ENCODE measurements at places on chromosomes 2 and 18.

GRCh38 chr2:100253786-100254185, 68.5 kb downstream of the LONRF2 start:
- DNase-seq: no peak

DNA sequence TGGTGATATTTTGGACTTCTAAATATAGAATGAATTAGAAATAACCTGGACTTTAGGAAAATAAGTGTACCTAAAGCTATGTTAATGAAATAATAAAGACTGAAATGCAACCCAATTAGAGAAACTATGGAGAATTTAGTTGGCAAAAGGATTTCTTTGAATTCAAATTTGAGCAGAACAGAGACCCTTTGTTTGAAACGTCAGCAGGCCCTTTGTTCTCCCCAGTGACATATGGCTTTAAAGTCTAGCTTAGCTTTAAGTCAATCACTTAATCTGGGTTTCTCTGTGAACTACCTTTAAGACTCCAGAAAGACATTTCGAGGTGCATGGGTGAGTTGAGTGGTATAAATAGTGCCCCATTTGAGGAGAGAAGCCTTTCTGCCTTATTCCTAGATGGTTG, 130.5 kb upstream of the CREB1 start:
- DNase-seq: no peak

- DNase-seq: no peak
Measured at GRCh38 chr2:46651363-46652099, 172.2 kb downstream of the TMEM247 start.

- no peak for DNase-seq
Measured at GRCh38 chr2:62966991-62967390, 83.6 kb upstream of the OTX1 start.

GRCh38 chr2:207274530-207275189, 108.9 kb upstream of the KLF7 start:
- DNase-seq: no peak

DNA sequence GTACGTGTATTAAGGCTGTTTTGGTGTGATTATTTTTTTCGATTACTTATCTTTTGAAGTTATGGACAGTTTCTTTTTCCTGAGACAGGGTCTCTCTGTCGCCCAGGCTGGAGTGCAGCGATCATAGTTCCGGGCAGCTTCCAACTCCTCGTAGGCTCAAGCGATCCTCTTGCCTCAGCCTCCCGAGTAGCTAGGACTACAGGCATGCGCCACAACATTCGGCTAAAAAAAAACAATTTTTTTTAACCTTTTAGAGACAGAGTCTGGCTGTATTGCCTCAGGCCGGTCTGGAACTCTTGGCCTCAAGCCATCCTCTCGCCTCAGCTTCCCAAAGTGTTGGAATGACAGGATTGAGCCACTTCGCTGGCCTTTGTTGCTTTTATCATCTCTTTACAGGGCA, 945 bp downstream of the HAT1 start:
- DNase-seq: no peak

DNA sequence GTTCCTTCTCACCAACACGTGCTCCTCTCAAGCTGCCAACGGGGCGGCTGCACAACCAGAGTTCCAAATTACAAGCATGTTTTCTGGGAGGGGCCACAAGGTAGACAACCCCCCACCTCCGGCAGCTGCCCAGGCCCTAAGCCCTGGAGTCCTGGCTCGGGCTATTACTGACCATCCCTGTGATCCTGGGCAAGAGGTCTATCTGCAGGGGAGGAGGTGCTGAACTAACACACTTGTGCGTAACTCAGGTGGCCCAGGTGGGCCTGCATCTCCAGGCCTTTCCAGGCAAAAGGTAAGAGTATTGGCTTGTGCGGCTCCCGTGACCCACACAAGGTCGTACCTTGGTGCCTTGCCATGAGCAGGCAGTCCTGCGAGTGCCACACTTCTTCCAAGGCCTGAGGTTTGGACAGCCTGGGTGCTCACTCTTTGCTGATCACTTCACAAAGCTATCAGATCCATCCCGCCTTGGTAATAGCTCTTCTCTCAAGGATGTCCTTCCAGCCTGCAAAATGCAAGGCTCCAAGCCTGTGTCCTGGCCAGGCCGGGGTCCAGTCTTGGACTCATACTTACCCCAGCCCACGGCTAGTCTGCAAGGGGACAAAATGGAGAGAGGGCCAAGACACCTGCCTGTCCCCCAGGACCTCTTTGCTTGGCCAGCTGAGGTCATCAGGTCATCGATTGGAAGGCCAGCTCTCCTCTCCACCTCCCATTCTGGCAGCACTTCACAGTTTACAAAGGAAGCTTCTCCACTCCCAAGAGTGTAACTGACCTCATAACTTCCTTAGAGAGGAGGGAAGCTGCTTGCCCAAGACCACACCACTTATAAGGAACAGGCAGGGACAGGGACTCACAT, 33.9 kb downstream of the ADRA2B start:
- no peak for DNase-seq

DNA sequence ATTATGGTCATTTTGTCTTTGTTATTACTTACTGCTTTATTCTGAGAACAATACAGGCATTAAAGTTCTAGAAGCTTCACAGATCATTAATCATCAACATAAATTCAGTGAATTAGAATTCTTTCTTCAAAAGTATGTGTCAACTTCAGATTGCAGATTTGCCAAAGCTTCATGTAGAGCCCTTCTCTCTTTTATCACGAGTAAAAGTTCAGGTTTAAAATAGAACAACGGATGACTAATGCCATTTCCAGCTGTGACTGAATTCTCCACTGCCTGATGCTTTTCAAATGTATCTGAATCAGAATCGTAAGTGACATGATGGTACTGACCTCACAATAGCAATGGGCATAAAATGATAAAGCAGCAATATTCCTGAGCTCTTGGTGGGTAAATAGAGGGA, 116.0 kb downstream of the ABCA12 start:
- no peak for DNase-seq

All from NCI-H1694 treated with DMSO at 0.1 percent for 48 hours (cell line).